Caudate nucleus (tissue), 63 donors: ENCODE measurements at places on chromosomes 6 and 20.

- no peak for DNase-seq
These were observed 649.1 kb downstream of the EPM2A start for GRCh38 chr6:145086197-145086596.

- no peak for DNase-seq
These were observed 17.2 kb downstream of the CARMIL1 start for GRCh38 chr6:25296217-25296905.

- no peak for DNase-seq
These were observed 46.7 kb downstream of the RNGTT start for GRCh38 chr6:88916615-88917208.

- no peak for DNase-seq
These were observed 20.5 kb upstream of the AFDN start for GRCh38 chr6:167806061-167806700.

- no peak for DNase-seq
These were observed 17.6 kb upstream of the PYGB start for GRCh38 chr20:25230166-25230831.

- DNase-seq: no peak
These were observed 253.0 kb upstream of the SOX4 start for GRCh38 chr6:21340573-21340972.

- no peak for DNase-seq
These were observed 438.4 kb upstream of the FLRT3 start for GRCh38 chr20:14775778-14776177.

DNA sequence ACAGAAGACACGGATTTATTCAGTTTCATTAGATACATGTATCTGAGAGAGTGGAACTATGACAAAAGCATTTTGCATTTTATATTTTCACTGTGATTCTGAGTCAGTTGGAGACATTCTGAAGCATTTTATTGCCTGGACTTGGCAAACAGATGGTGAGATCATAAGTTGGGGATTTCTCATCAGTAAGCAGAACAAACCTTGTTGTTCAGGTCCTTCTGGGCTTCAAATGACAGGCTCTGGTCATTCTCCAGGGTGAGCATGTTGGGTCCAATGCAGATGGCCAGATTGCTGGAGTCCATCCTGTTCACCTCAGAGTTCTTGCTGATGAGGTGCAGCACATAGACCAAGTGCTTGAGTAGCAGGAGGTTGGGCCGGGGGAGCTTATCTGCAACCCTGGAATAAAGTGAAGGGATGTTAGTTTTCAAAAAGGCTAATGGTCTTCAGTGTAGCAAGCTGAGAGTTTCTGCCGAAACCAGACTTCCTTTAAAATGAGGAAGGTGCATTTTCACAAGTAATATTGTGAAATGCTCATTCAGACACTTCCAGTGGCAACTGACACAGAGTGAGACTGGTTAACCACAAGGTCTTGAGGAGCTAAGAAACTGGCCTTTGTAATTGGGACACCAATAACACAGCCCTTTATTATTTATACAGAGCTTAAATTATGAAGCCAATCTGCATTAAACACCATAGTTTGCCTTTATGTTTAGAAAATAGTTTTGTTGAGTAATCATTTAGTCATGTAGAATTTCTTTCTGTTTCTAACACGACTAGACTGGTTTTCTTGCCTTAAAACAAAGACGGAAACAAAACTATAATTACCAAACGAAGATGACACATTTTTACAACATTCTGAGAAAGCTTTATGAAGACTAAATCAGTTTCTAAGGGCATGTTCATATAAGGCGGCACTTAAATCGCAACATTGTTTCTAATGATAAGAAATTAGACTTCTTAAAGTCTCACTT is 5.6 kb downstream of the TAGAP start:
- no peak for DNase-seq

DNA sequence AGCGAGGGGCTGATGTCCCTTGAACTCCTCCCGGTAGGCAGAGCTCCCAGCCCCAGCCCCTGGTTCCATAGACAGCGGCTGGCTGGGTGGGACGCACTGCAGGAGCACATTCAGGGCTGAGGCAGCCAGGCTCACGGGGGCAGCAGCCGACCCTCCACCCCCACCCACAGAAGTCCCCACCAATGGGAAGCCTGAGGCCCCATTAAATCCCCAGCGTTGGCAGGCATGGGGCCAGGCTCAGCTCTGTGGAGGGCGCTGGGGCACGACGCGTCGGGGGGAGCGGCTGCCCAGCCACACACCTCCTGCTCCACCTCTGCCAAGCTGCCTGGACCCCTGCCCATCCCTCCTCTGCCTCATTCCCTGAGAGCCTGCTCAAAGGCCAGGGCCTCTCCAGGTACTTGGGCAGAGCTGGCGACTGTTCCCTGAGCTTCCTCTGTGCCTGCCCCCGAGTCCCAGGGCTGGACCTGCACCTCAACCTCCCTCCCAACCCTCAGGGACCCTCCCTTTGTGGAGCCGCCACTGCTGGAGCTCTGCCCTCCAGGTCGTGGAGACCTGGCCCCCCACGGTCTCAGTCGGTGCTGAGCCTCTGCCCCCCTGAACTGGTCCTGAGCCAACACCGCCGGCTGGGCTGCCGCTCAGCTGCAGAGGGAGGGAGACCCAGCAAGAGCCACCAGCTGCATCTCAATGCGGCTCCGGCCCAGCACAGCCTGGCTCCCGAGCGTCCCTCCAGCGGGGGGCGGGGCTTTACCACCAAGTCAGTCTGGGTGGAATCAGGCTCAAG is 9.1 kb downstream of the CHRNA4 start:
- no peak for DNase-seq

- DNase-seq: no peak
These were observed 329.6 kb upstream of the RSPO3 start for GRCh38 chr6:126788861-126789365.

GRCh38 chr6:125547381-125547780 is 202.1 kb upstream of the HEY2 start:
- no peak for DNase-seq

DNA sequence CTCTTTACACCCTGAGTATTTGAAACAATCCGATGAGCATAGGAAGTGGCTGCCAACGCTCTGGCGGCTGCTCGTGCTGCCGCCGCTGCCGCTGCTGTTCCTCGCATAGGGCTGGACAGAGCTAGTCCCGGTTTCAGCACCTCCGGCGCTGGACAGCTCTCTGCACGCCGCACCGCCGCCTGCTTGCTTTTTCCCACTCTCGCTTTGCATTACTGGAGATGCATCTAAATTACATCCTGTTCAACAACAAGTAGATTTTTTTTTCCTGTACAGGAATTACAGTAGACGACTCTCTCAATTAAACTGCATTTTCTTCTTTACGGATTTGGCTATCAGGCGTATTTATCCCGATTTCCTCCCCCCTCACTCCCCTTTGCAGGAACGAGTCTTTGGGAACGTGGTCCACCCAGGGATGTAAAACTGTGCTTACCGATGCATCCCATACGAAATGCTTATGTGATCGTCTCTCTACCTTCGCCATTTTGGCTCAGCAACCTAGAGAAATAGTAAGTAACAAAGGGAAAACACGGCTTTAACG is 563.8 kb downstream of the LMBRD1 start:
- DNase-seq: peak; percentile 58

DNA sequence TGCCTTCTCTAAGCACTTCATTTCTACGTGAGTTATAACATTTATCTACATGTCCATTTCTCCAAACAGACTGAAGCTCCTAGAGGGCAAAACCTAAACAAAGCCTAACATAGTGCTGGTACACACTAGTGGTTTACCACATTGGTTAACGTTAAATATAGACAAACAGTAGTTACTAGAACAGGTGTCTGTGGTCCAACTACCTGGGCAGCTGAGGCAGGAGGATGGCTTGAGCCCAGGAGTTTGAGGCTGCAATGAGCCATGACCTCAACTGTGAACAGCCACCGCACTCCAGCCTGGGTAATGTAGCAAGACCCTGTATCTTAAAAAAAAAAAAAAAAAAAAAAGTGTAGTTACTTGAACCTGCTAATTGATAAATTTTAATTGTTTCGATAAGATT is 26.5 kb downstream of the PTPRK start:
- DNase-seq: no peak
